NAMALWA (cell line): ENCODE measurements at places on chromosomes 13 and 19.

DNA sequence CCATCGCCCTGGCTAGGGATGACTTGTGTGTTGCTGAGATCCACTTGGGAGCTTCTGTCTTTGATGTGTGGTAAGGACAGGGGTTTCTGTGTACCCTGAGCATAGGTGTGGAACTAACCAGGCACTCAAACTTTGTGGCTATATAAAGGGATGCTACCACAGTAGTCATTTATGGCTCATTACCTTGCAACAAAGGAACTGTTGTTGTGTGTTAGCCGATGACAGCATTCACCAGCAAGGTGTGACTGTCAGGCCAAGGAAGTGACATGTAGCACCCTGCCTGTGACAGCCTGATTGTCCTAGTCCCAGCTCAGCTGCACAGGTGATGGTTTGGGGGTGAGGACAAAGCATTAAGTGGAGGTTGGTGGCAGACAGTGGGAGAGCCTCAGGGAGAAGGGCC lies 73.6 kb downstream of the COG3 start:
- no peak for DNase-seq

GRCh38 chr13:46339035-46339666 lies 47.9 kb downstream of the RUBCNL start:
- peak; percentile 45 for DNase-seq

GRCh38 chr19:12930002-12930645 lies 3.4 kb downstream of the FARSA start:
- DNase-seq = no peak

GRCh38 chr13:113350065-113350937 lies 13.6 kb downstream of the GRTP1 start:
- peak; percentile 37 for DNase-seq

GRCh38 chr13:29508130-29508875 lies 87.2 kb downstream of the SLC7A1 start:
- peak; percentile 77 for DNase-seq

- no peak for DNase-seq
These were observed 35.5 kb upstream of the RXFP2 start for GRCh38 chr13:31703780-31704179.

DNA sequence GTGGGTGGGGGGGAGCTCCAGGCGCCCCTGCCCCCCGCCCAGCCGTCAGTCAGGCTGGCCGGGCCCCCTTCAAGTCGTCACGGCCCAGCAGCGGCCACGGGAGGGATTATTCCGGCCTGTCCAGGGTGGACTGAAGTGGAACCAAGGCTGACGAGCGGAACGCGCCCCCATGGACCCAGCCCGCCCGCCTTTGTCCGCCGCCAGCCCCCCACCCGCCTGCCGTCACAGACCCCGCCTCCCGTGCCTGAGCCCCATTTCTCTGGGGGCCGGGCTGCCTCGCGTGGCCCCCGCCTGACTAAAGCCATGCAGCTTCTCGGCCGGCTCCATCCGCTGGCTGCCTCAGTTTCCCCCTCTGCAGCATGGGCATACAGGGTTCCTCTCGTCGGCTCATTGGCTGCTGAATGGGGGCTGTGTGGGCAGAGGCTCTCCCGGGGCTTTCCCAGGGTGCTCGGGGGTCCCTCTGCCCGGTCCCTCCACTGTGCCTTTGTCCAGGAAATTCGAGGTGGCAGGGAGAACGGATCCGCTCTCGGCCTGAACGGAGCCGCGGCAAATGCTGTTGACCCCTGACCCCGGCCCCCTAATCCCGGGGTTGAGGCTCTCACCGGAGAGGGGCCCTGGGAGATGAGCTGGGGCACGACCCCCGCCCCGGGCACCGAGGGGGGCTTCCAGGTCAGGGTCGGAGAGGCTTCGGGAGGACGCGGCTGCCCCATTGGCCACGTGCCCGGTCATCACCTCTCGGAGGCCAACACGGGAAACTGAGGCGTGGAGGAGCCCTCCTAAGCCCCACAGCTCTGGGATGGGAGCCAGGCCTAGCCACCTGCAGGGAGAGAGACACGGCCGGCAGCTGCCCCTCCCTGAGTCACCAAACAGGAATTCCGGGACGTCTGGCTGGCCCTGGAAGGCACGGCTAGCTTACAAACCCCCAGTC lies 27.4 kb downstream of the EFNA2 start:
- DNase-seq = no peak

DNA sequence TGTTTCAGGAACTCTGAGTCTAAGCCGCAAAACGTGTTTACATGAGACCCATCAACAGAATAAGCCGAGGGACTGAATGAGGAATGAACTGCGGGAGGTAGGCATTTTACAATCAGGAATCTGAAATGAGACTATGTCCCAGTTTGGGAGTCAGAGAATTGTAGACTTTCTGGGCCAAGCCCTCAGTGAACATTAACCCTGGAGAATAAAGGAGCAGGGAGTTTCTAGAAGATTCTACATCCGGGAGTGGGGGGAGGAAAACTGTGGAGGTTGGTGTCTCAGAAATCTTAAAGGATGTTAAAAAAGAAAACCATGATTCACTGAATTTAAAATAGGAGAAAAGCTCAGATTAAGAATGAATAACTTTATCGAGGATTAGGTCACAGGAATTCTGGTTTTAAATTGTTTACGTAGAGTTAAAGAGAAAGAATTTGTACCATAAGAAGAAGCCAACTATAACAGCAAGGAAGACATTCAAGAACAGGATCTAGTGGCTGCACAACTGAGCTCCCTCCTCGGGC lies 18.5 kb downstream of the RFX2 start:
- DNase-seq = no peak

DNA sequence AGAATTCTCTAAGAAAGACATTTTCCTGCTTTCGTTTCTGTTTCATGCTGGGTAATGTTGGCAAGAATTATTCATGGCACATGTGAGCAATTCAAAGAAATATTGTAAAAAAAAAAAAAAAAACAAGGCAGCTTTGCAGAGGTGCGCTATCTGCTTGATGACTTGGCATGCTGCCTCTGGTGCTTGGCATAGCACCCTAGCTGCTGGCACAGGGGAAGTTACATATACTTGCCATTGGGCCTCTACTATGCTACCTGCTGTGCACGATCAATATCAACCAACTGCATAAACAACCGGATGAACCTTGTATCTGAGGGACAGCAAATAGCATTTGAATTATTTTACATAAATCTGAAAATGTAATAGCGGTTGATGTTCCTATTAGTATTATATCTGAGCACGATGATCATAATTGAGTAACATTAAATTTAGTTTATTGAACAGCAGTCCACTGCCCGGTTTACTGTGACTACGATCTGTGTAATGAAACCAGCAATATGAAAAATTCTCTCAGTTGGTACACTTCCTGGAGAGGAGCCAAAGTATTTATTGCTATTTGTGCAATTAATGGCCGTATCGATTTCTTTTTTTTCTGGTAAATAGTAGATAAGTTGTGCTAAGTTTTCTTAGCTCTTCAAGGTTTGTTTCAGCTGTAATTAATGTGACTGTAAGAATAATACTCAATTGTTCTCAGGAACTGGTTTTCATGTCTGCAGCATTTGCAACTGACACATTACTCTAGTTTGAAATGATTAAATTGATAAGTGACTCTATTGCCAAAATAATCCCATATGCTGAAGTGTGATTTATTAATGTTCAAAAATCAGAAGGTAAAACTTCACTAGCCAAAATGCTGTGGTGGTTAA lies 717.3 kb downstream of the DACH1 start:
- DNase-seq = no peak

GRCh38 chr13:49731766-49732165 lies 40.5 kb upstream of the EBPL start:
- DNase-seq = no peak

GRCh38 chr13:94384231-94384905 lies 95.1 kb downstream of the DCT start:
- no peak for DNase-seq

GRCh38 chr13:113635709-113636108 lies 22.3 kb downstream of the ATP4B start:
- no peak for DNase-seq

DNA sequence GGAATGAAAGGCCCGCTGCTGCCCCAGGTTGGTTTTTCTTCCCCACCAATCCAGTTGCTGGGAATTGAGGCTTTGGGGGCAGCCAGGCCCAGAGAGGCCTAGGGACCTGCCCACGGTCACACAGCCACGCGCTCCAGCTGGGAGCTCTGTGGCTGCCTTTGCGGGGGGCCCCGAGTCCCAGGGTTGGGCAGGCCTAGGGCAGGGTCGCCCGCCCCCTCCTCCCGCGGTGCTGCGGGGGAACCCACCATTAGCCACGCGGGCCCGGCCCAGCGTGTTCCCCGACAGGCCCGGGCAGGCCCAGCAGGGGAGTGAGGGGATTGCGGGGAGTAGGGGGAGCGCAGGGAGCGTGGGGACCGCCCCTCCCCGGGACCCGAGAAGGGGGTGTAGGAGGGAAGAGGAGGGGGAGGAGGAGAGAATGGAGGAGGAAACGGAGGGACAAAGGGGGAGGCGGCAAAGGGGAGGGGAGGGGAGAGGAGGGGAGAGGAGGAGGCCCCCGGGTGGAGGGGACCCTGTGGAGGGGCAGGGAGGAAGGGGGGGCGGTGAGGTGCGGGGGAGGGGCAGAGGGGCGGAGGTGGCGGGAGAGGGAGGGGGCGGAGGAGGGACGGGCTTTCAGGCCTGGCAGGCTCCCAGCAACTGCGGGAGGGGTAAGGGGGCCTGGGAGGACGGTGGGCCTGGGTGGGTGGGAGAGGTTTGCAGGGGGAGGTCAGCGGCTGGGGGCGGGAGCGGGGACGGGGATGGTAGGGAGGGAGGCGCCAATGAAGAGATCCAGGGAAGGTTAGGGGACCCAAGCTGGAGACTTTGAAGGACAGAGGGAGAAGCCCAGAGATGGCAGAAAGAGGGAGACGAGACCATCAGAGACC lies 12.9 kb upstream of the TLE2 start:
- DNase-seq = no peak

GRCh38 chr13:66400292-66400691 lies 829.8 kb downstream of the PCDH9 start:
- DNase-seq = no peak

- DNase-seq = peak; percentile 74
These were observed 175.0 kb downstream of the RFC3 start for GRCh38 chr13:33992881-33993336.

DNA sequence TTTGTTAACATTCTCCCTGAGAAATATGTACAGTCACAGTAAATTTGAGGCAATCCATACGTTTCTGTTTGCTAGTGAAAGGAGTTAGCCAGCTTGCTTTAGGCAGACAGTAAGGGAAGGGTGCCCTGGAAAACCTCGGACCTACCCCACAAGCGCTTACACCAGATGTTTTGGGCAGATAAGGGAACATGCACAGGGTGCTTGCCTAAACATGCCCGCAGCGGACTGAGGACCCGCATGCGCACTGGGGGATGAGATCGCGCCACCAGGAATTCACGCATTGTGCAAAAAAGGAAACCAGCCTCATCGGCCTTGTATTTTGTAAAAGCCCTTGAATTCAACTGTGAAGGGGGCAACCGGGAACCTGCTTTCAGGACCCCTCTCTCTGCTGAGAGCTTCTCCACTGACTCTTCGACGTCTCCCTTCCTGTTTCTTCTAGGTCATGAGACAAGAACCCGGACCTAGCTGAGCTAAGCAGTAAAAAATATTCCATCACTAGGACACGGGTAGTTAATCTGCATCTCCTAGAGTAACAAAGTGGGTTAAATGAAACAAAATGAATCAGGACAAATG lies 1399.2 kb upstream of the ATXN8OS start:
- DNase-seq = no peak

DNA sequence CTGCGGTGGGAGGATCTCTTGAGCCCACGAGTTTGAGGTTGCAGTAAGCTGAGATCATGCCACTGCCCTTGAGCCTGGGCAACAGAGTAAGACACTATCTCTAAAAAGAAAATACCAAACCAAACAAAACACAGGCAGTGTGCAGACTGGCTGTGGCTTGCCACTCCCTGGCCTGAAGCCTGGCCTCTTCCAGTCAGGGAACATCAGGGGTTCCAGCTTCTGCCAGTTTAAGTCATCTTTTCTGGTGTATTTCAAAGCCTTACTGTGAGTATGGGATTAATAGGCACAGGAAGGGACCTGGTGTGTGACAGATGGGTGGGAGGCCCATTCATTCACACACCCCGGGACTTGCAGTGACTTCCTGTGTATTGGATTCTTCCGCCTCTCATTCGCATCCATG lies 27.0 kb upstream of the F2RL3 start:
- DNase-seq = no peak

- no peak for DNase-seq
These were observed 229.4 kb downstream of the NDFIP2 start for GRCh38 chr13:79710376-79710775.

GRCh38 chr13:78022164-78022877 lies 103.7 kb upstream of the EDNRB start:
- peak; percentile 84 for DNase-seq

GRCh38 chr19:55777528-55777927 lies 8.6 kb downstream of the RFPL4AL1 start:
- DNase-seq = peak; percentile 26

GRCh38 chr13:89684896-89685295 lies 1662.6 kb upstream of the MIR17HG start:
- no peak for DNase-seq

GRCh38 chr19:8242211-8242821 lies 33.1 kb downstream of the CERS4 start:
- no peak for DNase-seq

DNA sequence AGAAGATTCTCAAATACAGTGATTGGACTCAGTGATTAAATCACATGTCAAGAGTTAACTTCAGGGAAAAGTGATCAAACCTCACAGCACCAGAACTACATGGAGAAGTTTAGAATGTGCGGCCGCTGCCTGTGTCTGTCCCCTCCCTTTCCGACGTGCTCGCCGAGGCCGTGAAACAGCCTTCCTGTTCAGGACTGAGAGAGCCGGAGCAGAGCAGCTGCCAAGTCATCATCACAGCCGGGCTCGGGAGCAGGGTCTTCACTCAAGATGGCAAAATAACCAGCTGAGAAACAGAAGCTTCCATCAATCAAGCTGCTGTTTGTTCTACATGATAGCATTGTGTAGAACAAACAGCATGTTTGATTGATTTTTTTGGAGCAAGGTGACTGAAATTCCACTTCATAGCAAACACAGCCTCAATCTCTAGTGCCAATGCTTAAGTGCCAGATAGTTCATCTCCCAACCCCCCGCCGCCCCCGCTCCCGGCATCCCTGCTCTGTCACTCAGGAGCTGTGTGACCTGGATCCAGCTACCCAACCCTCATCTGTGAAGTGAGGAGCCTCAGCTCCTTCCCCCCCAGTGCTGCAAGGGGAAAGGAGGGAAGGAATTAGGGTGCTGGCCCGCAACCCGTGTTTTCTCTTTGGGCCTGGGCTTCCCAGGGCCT lies 70.6 kb downstream of the HSPH1 start:
- no peak for DNase-seq

GRCh38 chr13:80239571-80240255 lies 101.2 kb downstream of the SPRY2 start:
- DNase-seq = no peak
